SJCRH30 (cell line): ENCODE measurements at places on chromosomes 11 and 22. TPM values are rescaled to one million over a fixed set of nuclear protein-coding genes. Genes with fewer than 3 reads are reported as not detected.

Gene GRK2
- total RNA-seq = 45.2 and 49.7 TPM in 2 replicates

Gene LMO1
- total RNA-seq = 0.20 and 0.24 TPM in 2 replicates

Gene FAM76B
- total RNA-seq = 16.3 and 19.1 TPM in 2 replicates

Gene CHRDL2
- total RNA-seq = not detected in 2 replicates

Gene C11orf42
- total RNA-seq = not detected in 2 replicates

DNA sequence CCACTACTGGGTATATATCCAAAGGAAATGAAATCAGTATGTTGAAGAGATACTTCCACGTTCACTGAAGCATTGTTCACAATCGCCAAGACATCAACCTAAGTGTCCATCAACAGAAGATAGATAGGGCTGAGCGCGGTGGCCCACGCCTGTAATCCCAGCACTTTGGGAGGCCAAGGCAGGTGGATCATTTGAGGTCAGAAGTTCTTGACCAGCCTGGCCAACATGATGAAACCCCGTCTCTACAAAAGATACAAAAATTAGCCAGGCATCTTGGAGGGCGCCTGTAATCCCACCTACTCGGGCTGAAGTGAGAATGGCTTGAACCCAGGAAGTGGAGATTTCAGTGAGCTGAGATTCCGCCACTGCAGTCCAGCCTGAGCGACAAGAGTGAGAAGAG lies 12.7 kb downstream of the EIF3F start:
- H3K27ac ChIP-seq = no peak overlapping the region
- DNase-seq = no peak
- no peaks in the 10 kb centered on the region for H3K27me3 ChIP-seq
- H3K36me3 ChIP-seq = peaks cover 45% of the 10 kb centered on the region
- H3K4me3 ChIP-seq = no peak overlapping the region

- H3K27me3 ChIP-seq = no peaks in the 10 kb centered on the region
- H3K36me3 ChIP-seq = peaks cover 18% of the 10 kb centered on the region
- H3K27ac ChIP-seq = no peak overlapping the region
- no peak for DNase-seq
- no peak overlapping the region for H3K4me3 ChIP-seq
Observed at GRCh38 chr11:123742724-123743120, 1.3 kb upstream of the ZNF202 start.

DNA sequence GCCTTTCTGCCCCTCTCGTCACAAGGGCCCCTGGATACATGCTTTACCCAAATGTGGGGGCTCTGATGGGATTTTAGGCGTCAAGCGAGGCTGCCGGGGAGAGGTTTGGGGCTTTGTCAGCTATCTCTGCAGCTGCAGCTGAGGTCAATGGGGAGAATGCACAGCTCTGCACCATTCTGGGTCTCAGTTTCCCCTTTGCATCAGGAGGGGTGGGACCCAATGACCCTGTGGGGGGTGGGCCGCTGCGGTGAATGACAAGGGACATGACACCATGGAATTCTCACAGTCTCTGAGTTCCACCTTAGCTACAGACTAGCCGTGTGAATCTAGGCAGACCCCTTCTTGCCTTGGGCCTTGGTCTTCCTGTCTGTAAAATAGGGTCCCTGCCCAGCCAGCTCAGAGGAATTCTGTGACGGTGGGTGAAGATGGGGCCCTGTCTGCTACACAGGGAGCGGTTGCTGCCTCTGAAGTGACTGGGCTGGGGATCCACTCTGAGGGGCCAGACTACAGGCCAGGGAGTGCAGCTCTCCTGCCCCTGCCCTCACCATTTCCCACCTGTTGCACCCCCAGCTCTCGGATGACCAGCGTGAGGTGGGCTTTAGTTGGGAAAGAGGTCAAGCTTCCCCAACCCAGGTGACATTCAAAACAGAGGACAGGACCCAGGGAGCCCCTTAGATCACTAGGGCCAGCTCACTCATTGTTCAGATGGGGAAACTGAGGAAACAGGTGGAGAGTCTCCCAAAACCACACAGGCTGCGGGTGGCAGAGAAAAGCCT lies 35.9 kb upstream of the WNT11 start:
- H3K4me1 ChIP-seq = peaks cover 26% of the 10 kb centered on the region
- H3K27me3 ChIP-seq = no peaks in the 10 kb centered on the region
- DNase-seq = no peak
- no peak overlapping the region for H3K27ac ChIP-seq
- H3K4me3 ChIP-seq = no peak overlapping the region
- no peaks in the 10 kb centered on the region for H3K36me3 ChIP-seq

GRCh38 chr22:42648368-42649245 lies 585 bp downstream of the CYB5R3 start:
- no peaks in the 10 kb centered on the region for H3K27me3 ChIP-seq
- H3K4me3 ChIP-seq = peak overlapping the region; percentile 86
- DNase-seq = peak; percentile 53
- H3K4me1 ChIP-seq = peaks cover 34% of the 10 kb centered on the region
- H3K27ac ChIP-seq = peak overlapping the region; percentile 30

- no peak overlapping the region for H3K27ac ChIP-seq
- no peak for DNase-seq
- H3K4me3 ChIP-seq = no peak overlapping the region
- no peaks in the 10 kb centered on the region for H3K27me3 ChIP-seq
- H3K4me1 ChIP-seq = peaks cover 1% of the 10 kb centered on the region; the same call in 1 of the 2 replicates
- H3K36me3 ChIP-seq = no peaks in the 10 kb centered on the region; the same call in 1 of the 2 replicates
Observed at GRCh38 chr22:46057246-46058090, 80.5 kb upstream of the WNT7B start.

GRCh38 chr11:130068986-130069658 lies 572 bp upstream of the APLP2 start:
- peak overlapping the region; percentile 45; the same call in 1 of the 2 replicates for H3K27ac ChIP-seq
- H3K4me1 ChIP-seq = no peaks in the 10 kb centered on the region
- no peaks in the 10 kb centered on the region for H3K27me3 ChIP-seq
- H3K36me3 ChIP-seq = no peaks in the 10 kb centered on the region

DNA sequence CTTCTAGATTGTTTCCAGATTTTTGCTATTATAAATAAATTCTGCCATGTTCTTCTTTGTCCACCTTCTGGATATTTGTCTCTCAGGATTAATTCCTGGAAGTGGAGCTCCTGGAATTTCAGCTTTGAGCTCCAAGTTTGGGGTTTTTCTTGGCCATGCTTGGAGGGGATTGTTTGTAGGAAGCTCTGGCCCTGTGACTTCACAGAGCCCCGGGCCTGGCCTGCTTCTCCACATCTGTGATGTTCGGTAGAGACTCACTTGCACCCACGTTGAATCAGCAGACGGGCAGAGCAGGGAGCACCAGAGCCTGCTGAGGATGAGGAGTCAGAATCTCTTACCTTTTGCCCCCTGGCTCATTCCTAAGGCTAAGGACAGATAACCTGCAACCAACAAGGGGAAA lies 35.7 kb downstream of the LRRC32 start:
- H3K4me3 ChIP-seq = no peak overlapping the region
- no peak for DNase-seq
- no peak overlapping the region for H3K27ac ChIP-seq

DNA sequence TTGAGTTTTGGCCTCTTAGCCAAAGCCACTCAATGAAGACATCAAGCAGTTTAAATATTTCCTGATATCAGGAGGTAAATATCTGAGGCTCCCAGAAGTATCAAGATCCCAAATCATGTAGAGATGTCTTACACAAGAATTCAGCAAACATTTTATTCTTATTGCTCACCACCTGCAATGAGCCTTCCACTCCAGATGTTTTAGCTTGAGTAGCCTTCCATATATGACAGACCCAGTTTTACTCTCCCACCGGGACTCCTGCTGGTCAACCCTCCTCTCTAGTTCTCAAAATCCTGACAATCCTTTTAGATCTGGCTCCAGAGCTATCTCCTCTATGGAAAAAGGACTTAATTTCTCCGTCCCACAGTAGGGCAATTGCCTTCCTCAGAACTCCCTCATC lies 404.4 kb downstream of the KCNA4 start:
- no peak for DNase-seq
- no peaks in the 10 kb centered on the region for H3K36me3 ChIP-seq
- no peaks in the 10 kb centered on the region for H3K27me3 ChIP-seq
- H3K4me1 ChIP-seq = no peaks in the 10 kb centered on the region

GRCh38 chr11:8092587-8093424 lies 11.8 kb downstream of the TUB start:
- H3K4me1 ChIP-seq = no peaks in the 10 kb centered on the region
- no peaks in the 10 kb centered on the region for H3K36me3 ChIP-seq
- no peak overlapping the region for H3K27ac ChIP-seq
- H3K4me3 ChIP-seq = no peak overlapping the region

GRCh38 chr11:8283465-8284230 lies 20.0 kb upstream of the LMO1 start:
- peaks cover 3% of the 10 kb centered on the region for H3K4me1 ChIP-seq
- no peaks in the 10 kb centered on the region for H3K36me3 ChIP-seq
- no peaks in the 10 kb centered on the region for H3K27me3 ChIP-seq
- peak; percentile 85 for DNase-seq
- peak overlapping the region; percentile 54 for H3K4me3 ChIP-seq
- peak overlapping the region; percentile 75 for H3K27ac ChIP-seq

DNA sequence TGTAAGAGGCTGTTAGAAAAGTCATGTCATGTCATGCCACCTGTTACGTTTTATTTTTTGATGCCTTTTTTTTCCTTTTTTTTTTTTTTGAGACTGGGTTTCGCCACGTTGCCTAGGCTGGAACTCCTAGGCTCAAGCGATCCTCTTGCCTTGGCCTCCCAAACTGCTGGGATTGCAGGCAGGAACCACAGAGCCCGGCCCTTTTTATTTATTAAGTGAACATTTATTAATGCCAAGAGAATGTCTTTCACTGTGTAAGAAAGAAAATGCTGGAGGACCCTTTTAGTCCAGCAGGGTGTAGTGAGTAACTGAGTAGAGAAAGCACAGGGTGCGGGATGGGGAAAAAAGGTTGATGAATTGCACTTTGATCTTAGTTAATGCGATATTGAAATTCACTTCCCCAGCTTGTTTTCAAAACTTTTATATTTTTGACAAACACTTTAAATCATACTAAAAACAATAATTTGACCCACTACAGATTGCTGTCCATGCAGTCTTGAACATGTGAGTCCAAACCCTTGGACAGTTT lies 2.3 kb upstream of the XBP1 start:
- peaks cover 4% of the 10 kb centered on the region for H3K36me3 ChIP-seq
- no peaks in the 10 kb centered on the region for H3K27me3 ChIP-seq
- H3K4me3 ChIP-seq = no peak overlapping the region
- no peak for DNase-seq
- no peak overlapping the region for H3K27ac ChIP-seq

DNA sequence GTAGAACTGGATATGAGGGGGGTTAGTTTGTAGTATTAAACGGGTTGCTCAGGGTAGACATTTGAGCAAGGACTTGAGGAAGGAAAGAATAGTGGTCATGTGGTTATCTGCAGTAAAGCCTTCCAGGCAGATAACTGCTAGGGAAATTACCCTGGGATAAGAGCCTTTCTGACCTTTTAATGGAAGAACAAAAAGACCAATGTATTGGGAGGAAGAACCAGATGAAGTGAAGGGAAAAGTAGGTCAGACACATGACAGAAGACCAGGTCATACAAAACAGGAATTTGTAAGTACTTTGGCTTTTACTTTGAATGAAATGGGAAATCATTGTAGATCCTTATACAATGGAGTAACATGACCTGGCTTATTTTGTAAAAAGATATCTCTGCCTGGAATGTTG lies 241.9 kb upstream of the CTSC start:
- no peak overlapping the region for H3K27ac ChIP-seq
- H3K4me1 ChIP-seq = no peaks in the 10 kb centered on the region
- H3K36me3 ChIP-seq = no peaks in the 10 kb centered on the region
- H3K27me3 ChIP-seq = no peaks in the 10 kb centered on the region
- DNase-seq = no peak
- H3K4me3 ChIP-seq = no peak overlapping the region

GRCh38 chr11:76638270-76639197 lies 32.0 kb downstream of the LRRC32 start:
- no peaks in the 10 kb centered on the region for H3K27me3 ChIP-seq
- H3K27ac ChIP-seq = no peak overlapping the region
- DNase-seq = no peak

DNA sequence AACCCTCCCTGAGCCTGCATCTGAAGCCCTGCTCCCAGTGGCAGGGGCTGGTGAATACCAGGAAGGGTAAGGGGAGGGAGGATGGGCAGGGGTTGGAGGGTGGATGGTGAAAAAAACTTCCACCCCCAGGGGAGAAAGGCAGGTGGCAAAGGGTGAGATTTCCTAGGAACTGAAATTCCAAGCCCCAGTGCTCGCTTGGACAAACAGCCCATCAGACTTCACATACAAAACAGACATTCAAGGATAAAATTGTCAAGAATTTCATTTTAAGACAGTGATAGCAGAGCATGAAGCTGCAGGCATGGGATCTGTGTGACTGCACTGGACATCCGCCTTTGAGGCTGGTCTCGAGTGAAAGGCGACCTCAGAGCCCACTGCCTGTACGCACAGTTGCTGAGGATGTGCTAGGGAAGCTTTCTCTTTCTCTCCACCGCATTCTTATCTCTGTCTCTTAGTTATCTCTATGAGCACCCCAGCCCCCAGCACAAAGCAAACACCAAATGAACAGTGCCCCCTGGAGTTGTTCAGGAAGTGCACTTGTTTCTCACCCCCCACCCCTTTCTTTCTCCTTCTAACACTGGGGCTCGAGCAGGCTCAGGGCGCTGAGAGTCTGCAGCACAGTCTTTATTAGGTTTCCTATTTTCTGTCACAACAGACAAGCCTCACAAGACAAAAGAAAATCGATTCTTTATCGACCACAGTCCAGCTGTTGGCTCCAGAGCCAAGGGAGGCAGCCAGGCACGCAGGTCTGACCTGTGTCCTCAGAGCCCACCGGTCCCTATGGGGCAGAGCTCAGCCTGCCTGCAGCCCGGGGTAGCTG lies 237.3 kb upstream of the NCAM1 start:
- H3K4me3 ChIP-seq = no peak overlapping the region
- no peaks in the 10 kb centered on the region for H3K36me3 ChIP-seq
- H3K4me1 ChIP-seq = peaks cover under 1% of the 10 kb centered on the region; the same call in 1 of the 2 replicates
- DNase-seq = no peak
- H3K27ac ChIP-seq = no peak overlapping the region
- H3K27me3 ChIP-seq = no peaks in the 10 kb centered on the region

- no peak overlapping the region for H3K27ac ChIP-seq
- no peak overlapping the region for H3K4me3 ChIP-seq
- H3K27me3 ChIP-seq = no peaks in the 10 kb centered on the region
- H3K4me1 ChIP-seq = no peaks in the 10 kb centered on the region
- DNase-seq = no peak
Observed at GRCh38 chr11:22566293-22566692, 59.3 kb downstream of the FANCF start.

DNA sequence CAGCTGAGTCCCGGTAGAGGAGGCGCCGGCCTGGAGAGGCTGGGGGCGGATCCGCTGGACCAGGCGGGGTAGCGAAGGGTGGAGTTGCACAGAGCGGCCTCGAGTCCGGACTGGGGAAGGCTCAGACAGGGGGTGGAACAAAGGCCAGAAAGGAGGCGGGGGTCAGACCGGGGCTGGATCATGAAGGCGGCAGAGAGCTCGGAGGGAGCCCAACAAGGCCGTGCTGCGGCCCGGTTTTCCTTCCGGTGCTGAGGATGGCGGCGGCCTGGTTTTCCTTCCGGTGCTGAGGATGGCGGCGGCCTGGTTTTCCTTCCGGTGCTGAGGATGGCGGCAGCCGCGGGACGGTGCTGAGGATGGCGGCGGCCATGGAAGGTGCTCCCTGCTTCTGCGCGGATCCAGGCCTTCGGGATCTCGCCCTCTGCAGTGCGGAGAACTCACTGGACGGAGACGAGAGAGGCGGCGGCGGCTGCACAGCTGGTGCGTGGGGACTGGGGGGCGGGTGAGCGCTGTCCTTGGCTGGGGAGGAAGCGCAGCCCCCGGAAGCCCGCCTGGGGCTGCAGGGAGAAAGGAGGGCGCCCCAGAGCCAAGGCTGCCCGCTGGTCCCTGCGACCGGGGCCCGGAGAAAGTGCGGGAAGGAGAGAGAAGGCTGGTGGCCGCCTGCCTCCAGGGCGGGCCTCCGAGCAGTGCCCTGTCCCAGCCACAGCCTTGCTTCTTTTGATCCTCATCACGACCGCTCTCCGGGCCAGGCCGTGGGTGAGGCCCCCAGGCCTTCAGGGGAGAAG lies 350.4 kb upstream of the B3GAT1 start:
- H3K27ac ChIP-seq = no peak overlapping the region
- H3K27me3 ChIP-seq = peaks cover 3% of the 10 kb centered on the region; the same call in 1 of the 2 replicates
- no peaks in the 10 kb centered on the region for H3K4me1 ChIP-seq
- no peaks in the 10 kb centered on the region for H3K36me3 ChIP-seq
